NT2/D1 (cell line): ENCODE measurements at places on chromosomes 16 and 17.
A peak's percentile ranks its signal among the peaks of the same experiment; 100 is the strongest.

- DNase-seq, result no peak
Observed at GRCh38 chr17:46001390-46002310, 2.6 kb downstream of the STH start.

GRCh38 chr17:82309656-82310570 lies 7.5 kb downstream of the CD7 start:
- no peak for DNase-seq

DNA sequence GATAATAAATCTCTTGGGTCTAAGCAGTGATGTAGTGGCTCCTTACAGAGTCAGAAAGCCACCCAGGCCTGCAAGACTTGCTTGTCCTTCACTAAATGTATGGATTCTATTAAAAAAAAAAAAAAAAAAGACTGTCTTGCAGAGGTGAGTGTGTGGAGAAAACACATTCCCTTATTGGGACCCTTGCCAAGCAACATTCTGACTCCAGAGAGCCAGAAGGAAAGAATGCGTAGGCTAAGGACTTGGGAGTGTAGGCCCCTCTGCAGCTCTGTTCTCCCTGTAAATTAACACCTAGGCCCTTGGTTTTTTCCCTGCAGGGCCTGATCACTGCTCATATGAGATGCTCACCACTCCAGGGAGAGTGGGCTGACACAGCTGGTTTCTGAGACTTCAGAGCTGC lies 17.8 kb downstream of the SCPEP1 start:
- DNase-seq, result no peak

GRCh38 chr16:31875112-31875803 lies 1.7 kb downstream of the ZNF267 start:
- no peak for DNase-seq

GRCh38 chr17:81115749-81116464 lies 49.4 kb upstream of the PVALEF start:
- DNase-seq, result no peak

DNA sequence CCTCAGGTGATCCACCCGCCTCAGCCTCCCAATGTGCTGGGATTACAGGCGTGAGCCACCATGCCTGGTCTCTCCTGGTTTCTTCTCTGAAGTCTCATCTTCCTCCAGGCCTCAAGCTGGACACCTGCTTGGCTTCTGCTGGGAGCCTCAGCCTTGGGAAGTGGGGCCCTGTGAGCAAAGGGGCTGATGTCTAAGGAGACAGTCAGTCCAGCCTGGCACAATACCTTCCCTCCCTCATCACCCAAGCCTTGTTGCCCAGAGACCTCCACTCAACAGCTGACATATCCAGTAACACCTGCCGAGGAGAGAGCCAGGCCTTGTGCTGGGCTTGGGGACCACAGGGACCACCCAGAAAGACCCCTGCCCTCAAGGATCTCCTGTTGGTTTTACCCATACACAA lies 251.6 kb downstream of the GSG1L start:
- no peak for DNase-seq

DNA sequence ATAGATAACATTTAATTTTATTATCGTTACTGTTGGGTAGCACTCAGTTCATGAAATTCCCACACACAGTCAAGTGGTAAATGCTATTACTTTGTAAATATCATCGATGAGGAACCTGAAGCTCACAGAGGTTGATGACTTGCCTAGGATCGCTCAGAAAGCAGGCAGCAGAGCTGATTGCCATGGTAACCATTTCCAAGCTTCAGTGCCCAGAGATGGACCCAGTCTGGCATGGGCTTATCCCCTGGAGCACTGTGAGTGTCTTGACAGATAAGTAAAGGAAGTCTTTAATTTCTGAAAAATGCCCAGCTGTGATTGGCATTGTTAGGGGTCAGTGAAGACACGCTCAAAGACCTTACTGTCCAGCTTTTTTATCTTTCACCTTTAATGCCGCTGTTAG lies 95.0 kb downstream of the PRKCB start:
- DNase-seq, result no peak

DNA sequence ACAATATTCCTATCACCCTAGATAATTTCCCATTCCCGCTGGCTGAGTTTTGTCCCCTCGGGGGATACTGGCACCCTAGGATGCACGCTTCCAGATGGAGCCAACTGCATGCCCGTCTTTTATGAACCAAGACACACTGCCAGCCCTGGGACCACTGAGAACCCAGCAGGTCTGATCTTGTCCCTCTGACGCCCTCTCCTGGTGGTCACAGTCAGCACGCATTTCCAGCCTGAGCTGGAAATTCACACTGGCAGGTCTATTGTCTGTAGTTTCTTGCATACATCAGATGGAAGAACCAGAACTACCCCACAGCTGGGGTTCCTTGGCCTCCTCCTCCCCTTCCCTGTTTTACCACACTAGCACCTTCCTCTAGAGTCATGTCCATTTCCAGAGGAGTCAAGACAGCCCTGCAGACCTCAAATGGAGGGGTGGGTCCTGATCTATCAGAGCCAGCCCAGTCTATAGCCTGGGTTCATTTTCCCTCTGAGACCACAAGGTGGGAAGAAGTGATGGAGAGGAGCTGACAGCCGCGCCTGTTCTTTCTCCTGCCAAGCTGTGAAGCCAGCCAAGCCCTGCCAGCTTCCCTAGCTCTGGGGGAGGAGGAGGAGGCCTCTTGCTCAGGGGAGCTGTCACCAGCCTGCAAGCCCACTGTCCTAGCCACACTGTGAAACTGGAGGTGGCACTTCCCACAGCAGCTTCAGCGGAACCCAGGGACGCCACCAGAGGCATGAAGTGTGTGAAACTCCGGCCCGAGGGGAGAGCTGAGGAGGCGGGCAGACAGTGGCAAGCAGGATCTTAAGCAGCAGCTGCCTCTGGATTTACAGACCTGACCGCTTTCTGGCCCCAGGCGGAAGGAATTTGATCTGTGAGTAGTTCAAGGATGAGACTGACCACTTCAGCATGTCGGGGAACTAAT lies 29.3 kb downstream of the MXRA7 start:
- peak; percentile 59 for DNase-seq

DNA sequence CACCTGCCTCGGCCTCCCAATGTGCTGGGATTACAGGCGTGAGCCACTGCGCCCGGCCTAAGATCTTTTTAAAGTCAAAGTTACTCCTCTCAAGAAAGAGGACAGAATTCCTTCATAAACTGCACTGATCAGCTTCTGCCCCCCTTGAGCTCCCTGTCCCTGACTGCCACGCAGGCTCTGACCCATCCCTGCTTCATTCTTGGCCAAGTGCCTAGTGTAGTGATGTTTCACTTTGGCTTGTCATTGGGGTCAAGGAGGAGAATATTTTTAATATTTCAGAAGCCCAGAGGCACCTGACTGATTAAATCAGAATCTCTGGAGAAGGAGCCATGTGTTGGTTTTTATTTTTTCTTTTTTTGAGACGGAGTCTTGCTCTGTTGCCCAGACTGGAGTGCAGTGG lies 9.1 kb downstream of the MRM1 start:
- DNase-seq, result no peak

GRCh38 chr17:71628306-71628705 lies 492.5 kb upstream of the SOX9 start:
- DNase-seq, result no peak

- no peak for DNase-seq
Observed at GRCh38 chr17:41547378-41547841, 19.3 kb upstream of the KRT19 start.

DNA sequence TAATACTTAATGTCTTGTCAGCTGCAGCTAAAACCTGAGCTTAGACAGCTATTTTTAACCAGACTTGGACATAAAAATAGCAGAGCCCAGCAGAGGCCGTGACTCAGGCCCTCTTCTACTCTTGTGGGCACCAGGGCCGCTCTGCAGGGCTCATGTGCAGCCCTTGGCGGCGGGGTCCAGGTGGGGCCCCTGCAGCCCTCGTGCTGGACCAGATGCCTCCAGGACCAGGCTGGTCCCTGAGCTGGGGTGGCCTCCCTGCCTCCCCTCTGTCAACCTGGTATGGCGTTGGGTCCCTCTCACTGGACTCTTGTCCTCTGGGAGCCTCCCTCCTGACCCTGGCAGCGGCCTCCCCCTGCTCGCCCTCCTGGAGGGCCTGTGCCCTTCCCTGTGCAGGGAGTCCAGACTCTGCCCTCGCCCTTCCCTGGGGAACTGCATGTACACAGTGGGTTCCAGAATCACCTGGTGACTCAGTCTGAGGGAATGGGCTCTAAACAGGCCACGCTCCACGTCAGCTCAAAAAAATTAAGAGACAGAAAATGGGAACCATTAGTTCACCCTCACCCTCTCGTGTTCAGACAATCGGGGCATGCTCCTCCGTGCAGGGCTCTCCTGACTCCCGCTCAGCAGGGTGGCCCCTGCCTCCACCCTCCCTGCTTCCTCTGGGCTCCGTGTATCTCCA lies 9.7 kb downstream of the CDK5R1 start:
- DNase-seq, result no peak

DNA sequence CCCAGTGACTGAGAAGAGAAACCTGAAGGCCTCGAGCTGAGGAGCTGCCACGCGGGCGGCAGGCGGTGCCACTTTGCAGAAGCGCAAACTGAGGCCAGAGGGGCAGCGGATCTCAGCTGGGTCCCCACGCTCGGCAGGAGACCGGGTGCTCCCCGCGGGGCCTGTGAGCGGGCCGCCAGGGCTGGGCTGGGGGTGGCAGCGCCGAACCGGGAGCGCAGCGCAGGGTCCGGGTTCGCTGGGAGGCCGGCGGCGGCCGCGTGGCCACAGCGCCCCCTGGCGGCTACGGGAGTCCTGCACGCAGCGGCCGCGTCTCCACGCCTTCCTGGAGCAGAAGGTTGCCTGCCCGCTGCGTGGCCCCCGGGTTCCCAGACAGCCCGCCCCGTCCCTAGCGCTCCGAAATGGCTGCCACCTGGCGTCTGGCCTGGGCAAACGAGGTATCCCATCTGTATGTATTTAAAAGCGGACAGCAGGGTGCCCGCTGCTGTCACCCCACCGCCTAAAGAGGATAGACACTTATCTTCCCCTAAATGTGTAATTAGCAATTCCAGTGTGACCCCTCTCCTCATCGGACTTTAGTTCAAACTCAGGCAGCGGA lies 96.1 kb upstream of the CDH5 start:
- peak; percentile 70 for DNase-seq

GRCh38 chr17:9402590-9403199 lies 172.9 kb downstream of the STX8 start:
- DNase-seq, result peak; percentile 50

GRCh38 chr17:71084219-71084618 lies 914.9 kb downstream of the KCNJ2 start:
- peak; percentile 35 for DNase-seq

GRCh38 chr16:49495596-49496355 lies 122.2 kb downstream of the C16orf78 start:
- no peak for DNase-seq

DNA sequence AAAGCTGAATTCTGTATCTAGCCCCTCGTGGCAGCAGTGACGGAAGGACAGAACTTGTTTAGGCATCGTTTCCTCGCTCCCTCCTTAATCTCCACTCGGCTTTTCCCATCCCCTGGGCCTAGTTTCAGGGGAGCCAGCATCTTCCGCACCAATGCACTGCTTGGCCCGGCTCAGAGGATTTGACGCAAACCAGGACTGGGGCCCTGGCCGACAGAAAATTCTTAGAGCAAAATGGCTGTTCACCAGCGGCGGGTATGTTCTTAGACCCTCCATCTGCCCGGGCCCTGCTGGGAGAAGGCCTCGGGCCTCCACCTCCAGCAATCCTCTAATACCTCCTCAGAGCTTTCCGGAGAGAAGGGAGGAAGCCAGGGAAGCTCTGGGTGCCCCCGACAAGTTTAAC lies 54.6 kb downstream of the TBC1D16 start:
- DNase-seq, result no peak

DNA sequence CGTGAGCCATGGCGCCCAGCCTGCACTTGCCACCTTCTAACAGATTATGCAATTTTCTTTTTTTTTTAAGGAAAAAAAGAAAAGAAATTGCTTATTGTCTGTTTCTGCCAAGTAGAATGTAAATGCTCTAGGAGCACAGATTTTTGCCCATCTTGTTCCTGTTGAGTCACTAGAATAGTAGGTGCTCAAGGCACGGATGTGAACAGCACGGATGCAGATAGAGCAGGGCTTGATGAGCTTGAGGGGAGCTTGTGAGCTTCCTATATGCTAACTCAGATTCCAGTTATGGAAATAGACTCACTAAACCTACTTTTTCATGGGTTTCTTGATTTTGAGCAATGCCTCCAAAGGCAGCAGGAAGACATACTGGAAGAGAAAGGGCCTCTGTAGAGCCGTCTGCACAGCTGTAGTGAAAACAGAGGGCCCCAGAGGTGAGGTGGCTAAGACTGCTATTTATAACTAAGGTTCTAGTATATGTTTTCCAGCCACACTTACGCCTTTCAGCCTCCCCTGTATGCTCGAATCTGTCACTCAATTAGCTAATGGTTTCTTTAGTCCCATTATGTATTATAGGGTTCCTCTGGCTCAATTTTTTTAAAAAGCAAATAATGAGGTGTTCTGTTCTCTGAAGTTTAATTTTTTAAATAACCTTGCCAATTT lies 72.8 kb downstream of the WWP2 start:
- no peak for DNase-seq

DNA sequence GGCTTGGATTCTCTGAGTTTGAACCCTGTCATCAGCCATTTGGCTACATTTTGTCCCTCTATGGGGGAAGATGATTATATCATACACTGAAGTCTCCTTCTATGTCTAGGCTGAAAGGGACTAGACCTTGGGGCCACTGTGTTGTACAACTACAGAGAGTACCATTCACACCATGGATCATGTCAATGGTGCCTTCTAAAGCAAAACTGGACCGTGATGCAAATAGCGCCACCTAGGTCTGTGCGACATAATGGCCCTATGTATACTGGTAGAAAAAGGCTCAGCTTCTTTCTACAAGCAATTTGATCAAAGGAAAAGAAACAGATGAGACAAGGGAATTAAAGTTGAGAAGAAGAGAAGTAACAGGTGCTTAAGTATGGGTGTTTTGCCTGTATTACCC lies 100.7 kb downstream of the LYRM1 start:
- peak; percentile 39 for DNase-seq

GRCh38 chr16:27421961-27422740 lies 20.2 kb downstream of the IL21R start:
- DNase-seq, result no peak

- DNase-seq, result no peak
Observed at GRCh38 chr17:75482098-75482942, 25.9 kb downstream of the TMEM94 start.
